ENCODE measurements at places on chromosomes 6 and 20.

DNA sequence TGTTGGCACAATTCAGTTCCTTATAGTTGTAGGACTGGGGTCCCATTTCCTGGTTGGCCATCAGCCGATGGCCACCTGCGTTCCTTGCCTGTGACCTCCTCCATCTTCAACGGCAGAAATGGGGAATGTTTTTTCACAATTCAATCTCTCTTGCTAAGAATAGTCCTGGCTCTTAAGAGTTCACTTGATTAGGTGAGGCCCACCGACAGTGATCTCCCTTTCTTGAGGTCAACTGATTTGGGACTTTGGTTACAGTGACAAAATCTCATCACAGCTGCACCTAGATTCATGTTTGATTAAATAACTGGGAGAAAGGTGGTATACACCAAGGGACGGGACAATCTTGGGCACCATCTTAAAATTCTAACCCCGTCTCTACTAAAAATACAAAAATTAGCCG lies 139.1 kb upstream of the DTNBP1 start:
- DNase-seq = no peak

- no peak for DNase-seq
Observed at GRCh38 chr6:18507018-18507415, 119.9 kb downstream of the RNF144B start.

DNA sequence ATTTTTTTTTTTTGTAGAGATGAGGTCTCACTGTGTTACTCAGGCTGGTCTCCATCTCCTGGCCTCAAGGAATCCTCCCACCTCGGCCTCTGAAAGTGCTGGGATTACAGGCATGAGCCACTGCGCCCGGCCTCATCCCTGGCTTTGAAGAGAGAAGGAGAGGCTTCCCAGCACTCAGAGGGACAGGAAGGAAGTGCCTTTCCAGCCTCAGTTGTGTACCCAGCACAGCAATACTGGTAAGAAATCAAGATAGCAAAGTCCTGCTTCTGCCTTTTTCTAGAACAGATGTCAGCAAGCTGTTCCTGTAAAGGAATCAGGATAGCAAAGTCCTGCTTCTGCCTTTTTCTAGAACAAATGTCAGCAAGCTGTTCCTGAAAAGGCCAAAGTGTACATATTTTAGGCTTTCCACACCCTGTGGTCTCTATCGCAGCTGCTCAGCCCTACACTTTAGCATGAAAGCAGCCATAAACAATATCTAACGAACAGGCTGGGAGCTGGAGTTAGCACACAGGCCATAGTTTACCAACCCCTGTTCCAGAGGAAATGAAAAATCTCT lies 6.3 kb upstream of the PLTP start:
- DNase-seq = no peak

DNA sequence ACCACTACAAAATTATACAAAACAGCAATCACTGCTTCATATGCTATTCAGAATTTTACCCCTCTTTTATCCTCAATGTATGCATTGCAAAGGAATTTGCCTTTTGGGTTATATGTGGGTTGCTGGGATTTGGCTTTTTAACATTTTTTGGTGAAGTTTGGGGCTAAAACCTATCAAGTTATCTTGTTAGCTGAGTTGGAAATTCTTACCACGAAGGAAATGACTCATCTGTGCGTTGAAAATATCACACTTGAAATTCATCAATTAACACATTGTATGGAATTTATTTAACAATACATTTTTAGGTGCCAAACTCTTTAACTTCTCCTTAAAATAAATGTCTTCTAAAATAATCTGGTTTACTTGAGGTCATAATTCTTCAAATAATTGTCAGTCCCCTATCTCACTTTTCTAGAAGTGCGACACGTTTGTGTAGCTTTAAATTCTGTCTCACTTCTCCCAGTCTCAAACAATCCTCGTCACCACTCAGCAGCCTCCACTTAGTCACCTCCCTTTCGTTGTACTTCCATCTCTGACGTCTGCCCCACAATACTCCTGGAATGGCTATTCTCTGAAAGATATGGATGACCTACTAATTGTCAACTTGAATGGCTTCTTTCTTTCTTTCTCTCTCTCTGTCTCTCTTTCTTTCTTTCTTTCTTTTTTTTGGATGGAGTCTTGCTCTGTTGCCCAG lies 88.5 kb downstream of the PHACTR1 start:
- no peak for DNase-seq

DNA sequence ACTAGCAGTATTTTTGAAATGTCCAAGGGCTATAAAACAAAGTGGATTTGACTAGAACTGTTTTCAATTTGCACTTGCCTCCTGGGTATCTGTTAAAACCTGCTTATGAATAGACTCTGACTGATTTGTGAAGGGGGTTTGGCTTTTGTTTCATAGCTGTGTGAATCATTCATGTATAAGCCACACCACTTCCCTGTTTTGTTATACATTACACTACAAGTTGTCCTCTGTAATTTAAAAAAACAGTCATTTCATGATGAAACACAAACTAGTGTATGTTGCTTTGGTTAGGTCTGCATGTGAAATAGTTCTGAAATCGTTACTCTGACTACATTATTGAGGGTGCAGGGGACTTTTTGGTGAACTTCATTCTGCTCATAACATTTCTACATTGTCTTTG lies 121.7 kb downstream of the NKAIN2 start:
- no peak for DNase-seq

- no peak for DNase-seq
Observed at GRCh38 chr6:3875486-3875885, 26.3 kb downstream of the FAM50B start.

DNA sequence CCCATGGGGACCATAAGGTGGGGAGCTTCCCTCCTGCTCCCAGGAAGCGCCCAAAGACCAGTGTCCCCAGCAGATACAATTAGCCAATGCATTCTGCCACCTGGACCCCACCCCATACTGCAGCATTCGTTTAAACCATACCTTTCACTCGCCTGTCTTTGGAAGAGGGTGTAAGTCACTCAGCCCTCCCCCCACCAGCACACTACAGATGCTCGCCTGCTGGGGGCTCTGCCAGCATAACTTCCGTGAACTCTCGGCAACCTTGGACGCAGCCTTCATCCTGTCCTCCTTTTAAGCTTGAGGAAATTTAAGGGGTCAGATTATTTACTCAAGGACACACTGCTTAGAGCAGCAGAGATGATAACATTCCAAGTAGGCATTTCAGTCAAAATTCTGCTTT lies 94.4 kb upstream of the NAA20 start:
- no peak for DNase-seq

- no peak for DNase-seq
Observed at GRCh38 chr20:40587038-40587437, 102.0 kb downstream of the MAFB start.

GRCh38 chr6:3360727-3361045 lies 96.2 kb downstream of the SLC22A23 start:
- DNase-seq = no peak
